ENCODE measurements at places on chromosomes 4 and X. TPM values are rescaled to one million over a fixed set of nuclear protein-coding genes. Genes with fewer than 3 reads are reported as not detected.
A peak's percentile ranks its signal among the peaks of the same experiment; 100 is the strongest.

The GPR34 gene
- not detected for total RNA-seq

DNA sequence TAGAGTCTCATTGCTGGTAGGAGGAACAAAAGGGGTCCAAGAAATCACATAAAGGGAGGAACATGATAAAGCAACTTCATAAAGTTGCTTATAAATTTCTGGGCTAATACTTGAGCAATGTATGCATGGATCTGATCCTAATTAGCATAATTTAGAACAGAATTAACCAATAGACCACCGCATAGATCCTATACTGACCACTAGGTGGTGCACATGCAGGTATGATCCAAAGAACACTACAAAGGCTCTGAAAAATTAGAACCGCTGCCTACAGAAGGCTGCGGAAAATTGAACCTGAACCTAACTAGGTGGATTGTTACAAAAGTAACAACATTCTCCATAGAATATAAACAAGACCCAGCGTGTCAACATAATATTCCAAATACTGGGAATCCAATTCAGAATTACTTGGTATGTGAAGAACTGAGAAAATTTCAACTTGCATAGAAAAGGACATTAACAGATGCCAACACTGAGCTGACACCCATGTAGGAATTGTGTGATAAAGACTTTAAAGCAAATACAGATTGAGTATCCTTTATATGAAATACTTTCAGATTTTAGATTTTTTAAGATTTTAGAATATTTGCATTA is 23.3 kb downstream of the BRCC3 start:
- no peak for DNase-seq

- DNase-seq = peak; percentile 39
Observed at GRCh38 chr4:15963001-15963451, at the start of gene FGFBP2. FGFBP2 (minus strand) TSS chr4:15963175; CDS start chr4:15963129, 46 bp downstream.

- peak; percentile 61 for DNase-seq
Observed at GRCh38 chrX:103376118-103376978, at the start of gene BEX3. BEX3 (plus strand) TSS chrX:103376538; CDS start chrX:103377522, 984 bp downstream.

DNA sequence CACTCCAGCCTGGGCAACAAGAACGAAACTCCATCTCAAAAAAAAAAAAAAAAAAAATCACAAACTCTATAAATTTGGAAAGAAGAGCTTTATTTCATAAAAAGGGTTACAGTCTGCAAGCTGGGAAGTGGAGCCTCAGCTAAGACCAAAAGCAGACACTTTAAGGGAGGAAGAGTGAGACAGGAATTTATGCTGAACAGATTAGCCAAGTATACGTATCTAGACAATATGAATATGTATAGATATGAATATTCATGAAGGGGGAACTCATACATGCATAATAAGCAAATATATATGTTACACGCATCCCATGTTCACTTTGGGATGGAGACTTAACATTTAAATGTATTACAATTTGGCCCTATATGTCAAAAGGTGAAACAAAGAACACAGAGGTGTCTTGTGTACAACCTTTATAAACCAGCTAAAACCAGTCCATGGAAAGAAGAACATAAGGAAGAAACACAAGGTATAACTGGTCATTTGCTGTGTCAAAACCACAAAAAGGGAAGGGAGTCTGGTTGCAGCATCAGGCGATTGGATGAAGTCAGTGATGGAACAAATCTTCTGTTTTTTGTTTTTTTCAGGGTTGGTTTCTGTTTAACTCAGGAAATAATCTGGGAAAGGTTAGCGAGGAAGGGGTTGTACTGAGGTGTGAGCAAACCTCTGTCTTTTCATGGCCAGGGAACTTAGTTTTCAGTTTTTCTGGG is 130.0 kb upstream of the MAOA start:
- DNase-seq = no peak

DNA sequence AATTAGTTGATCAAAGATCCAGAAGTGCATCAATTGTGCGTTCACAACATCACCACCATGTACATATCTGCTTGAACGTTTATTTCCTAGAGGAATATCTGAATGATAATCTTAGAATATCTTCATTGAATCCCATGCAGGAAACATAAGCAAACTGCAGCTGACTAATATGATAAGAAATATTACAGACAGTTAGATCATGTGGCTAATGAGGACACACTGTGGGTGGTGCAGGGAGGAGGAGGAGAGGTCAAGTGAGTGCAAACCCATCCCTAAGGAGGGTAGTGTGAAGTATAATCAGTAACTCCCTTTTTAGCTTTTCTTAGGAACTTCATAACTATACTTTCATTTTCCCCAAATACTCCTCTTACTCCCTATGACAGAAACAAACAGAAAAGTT is 58.3 kb upstream of the HPGD start:
- no peak for DNase-seq

DNA sequence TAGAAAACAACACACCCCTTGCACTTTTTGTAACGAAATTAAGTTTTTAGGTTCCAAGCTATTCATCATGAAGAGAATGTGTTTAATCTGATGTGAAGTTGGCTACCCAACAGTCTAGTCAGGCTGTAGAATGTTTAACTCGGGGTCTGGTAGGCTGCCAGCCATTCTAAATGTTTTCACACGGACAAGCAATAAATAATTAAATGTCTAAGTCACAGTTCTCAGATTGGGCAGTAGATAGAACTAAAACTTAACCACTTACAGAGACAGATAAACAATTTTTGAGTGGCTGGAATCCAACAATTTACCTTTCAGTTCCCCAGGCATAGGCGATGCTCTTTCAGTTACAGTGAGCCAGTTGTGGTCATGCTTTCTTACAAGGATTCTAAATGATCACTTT is 66.5 kb downstream of the CHIC2 start:
- no peak for DNase-seq

DNA sequence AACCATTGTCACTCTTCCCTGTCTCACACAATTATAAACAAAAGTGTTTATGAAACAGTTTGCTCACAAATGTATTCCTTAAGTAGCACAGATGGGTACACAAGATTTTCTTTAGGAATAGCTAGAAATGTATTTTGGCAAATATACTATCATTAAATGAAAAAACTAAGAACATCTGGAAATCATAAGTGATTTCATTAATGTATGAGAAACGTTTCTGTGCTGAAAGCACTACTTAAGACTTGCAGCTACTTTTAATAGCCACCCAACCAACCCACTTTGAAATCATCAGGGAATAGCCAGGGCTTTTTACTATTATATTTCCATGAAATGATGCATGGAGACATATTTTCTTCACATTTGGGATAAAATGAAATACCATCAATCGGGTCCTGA is 62.3 kb upstream of the NAP1L5 start:
- DNase-seq = no peak

DNA sequence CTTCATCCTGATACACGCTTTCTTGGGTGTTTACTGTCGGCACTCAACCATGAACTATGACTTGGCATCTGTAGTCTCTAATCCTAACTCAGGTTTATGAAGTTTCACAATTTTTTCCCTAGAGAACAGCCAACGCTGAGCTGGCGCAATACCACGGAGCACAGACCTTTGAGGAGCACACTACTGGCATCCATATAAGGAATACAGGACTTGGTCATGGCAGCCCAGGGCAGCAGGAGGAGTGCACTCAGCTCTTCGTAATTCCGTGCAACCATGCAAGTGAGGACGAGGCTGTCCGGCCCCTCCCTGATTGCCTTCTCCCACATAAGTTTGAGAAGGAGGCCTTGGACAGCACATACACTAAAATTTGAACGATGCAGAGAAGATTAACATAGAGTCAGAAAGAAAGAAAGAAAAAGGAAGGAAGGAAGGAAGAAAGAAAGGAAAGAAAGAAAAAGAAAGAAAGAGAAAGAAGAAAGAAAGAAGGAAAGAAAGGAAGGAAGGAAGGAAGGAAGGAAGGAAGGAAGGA is 41.0 kb upstream of the PDLIM5 start:
- peak; percentile 97 for DNase-seq
